Progenitor cell of endocrine pancreas (in vitro differentiated cells): ENCODE measurements at places on chromosomes 1 and 21. TPM values are rescaled to one million over a fixed set of nuclear protein-coding genes. Genes with fewer than 3 reads are reported as not detected.

- DNase-seq, result peak; percentile 84
Observed at GRCh38 chr1:30779294-30780071, 21.9 kb upstream of the LAPTM5 start.

- DNase-seq, result no peak
Observed at GRCh38 chr1:65674522-65674921, 118.2 kb upstream of the PDE4B start.

CELA3B gene
- total RNA-seq, result 0.58 TPM in 1 of 2 replicates, not detected in the other

DNA sequence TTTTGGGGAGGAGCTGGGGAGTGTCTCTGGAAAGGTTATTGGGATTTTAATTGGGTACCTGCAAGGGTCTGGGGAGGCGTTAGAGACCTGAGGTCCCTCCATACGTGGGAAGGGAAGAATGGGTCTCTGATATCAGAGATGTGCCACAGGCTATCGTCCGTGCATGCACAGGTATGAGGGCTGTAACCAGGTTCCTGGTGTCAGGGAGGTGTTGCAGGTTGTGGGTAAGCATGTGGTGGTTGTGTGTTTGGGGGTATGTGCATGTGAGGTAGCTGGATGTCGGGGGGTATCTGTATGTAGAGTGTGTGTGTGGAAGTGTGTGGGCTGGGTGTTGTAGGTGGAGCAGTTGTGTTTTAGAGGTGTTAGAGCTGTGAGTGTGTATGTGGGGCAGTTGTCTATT is 8.3 kb downstream of the AHDC1 start:
- no peak for DNase-seq

PARS2 gene
- 9.1 and 11.0 TPM in 2 replicates for total RNA-seq

CTTNBP2NL gene
- 46.0 and 48.4 TPM in 2 replicates for total RNA-seq

DNA sequence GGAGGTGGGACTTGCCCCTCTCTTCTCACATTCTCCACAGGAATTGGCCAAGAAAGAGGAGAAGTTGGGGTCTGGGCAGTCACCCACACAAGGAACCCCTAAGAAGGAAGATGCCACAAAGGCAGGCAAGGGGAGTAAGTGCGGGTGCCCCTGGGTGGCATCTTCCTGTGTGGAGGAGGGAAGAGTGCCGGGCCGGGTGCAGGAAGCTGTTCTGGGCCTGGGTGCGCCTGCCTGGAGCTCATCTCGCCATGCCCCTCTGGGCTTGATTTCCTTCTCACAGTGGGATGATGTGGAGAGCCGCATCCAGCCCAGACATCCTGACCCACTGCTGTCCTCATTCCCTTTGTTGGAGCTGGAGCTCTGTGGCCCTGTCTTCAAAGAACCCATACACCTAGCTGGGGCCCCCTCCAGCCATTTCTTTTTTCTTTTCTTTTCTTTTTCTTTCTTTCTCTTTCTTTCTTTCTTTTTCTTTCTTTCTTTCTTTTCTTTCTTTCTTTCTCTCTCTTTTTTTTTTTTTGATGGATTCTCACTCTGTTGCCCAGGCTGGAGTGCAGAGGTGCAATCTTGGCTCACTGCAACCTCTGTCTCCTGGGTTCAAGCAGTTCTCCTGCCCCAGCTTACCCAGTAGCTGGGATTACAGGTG is 9.3 kb downstream of the LRRC71 start:
- DNase-seq, result no peak
